Left forelimb (tissue), 1 donor: ENCODE measurements at places on chromosomes 3 and 15.

DNA sequence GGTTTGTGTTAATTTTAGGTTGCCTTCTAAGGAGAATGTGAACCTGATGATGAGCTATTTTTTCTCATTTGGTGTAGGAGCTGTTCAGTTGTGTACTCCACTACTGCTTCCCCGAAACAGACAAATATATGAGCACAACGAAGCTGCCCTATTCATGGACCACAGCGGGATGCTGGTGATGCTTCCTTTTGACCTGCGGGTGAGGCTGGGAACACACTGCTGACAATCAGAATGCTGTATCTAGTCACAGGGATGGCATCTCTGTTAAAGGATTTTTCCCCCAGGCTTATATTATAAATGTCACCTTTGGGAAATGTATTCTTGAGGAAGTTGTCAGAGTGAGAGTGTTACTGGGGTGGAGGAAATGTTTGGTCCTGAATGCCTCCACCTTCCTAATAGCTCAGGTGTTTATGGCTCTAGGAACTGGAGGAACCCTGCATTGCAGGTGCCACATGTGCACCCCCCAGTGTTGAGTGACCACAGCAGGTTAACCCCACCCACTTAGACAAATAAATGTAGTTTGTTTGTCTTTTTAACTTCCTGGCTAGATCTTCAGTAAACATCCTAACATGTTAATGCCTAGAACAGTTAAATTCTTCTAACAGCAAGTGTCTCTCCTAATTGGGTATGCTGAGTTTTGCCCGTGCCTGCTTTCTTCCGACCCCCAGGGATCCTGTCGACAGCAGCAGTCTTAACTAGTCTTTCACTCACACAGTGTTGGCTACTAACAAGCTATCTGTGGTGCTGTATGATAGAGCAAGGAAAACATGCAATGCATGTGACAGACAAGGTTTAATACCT, 35.7 kb downstream of the SRP14 start:
- no peak for DNase-seq

DNA sequence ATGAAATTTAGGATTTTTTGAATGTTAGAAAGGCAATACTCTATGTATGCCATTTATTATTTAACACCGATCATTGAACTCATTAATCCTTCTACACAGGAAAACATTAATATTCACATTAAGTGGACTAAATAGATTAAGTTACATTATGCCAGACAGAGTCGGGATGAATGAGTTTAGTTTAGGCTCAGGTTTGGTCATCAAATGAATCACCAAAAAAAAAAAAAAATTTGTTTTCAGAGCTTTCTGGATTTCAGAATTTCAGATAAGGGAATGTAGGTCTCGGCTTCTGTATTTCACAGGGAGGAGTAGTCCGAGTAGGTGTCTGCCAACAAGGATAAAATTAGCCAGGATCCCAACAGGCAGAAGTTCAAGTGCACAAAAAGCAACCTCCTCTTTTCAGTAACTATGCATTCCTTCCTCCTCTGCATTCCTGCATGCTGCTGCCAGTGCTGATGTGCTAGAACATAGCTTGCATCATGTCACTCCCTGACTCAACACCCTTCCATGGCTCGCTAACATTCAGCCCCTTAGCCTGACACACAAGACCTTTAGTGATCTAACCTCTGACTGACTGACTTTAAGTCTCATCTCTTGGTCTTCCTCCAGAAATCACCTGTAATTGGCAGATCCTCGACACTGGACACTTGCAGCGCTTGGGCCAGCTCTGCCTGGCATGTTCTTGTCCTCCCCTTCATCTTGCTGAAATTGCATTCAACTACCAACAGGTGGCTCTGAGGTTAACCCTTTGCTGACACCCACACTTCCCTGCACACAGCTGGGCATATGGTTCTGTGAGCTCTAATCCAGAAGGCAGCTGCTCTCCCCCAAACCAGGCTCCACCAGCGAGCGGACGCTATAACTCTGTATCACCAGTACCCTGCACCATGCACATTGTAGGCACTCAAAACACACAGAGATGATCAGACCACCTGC, 145.4 kb upstream of the PROK2 start:
- no peak for DNase-seq

GRCh38 chr15:48250640-48251076, 44.6 kb downstream of the SLC12A1 start:
- DNase-seq: peak; percentile 71

- DNase-seq: no peak
These were observed 166.5 kb upstream of the THRB start for GRCh38 chr3:24661175-24661584.

- no peak for DNase-seq
These were observed 76.0 kb upstream of the SLC25A26 start for GRCh38 chr3:66144568-66145407.

DNA sequence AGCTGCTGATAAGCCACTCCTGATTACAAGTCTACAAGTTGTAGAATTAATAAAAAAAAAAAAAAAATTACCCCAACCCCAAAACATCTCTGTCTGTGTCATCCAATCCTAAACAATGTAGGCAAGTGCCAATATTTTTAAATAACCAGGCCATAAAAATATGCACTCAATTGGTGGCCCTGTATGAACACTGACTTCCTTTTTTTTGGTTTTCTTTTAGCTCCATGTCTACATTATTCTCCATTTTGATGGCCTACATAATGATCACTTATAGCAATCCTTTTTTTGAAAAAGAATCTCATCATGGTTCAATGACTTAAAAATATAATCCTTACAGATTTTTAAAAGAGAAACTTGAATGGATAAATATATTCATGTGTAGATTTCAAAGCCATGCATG, 72.1 kb downstream of the FOXP1 start:
- no peak for DNase-seq

DNA sequence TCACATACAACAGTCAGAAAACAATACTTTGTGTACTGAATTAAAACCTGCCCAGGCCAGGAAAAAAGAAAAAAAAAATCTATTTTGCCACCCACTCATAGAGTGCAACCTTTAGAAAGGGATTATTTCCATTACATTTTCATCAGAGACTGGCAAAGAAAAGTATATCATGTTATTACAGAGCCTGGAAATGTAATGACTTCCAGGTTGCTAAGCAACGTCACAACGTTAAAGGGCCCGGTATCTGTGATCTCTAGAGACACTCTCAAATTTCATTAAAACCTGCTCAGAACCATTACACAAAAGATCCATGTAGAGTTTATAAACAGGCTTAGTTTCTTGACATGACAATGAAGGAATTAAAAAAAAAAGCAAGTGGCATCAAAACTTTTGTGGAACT, 170.5 kb downstream of the CTNNB1 start:
- no peak for DNase-seq

DNA sequence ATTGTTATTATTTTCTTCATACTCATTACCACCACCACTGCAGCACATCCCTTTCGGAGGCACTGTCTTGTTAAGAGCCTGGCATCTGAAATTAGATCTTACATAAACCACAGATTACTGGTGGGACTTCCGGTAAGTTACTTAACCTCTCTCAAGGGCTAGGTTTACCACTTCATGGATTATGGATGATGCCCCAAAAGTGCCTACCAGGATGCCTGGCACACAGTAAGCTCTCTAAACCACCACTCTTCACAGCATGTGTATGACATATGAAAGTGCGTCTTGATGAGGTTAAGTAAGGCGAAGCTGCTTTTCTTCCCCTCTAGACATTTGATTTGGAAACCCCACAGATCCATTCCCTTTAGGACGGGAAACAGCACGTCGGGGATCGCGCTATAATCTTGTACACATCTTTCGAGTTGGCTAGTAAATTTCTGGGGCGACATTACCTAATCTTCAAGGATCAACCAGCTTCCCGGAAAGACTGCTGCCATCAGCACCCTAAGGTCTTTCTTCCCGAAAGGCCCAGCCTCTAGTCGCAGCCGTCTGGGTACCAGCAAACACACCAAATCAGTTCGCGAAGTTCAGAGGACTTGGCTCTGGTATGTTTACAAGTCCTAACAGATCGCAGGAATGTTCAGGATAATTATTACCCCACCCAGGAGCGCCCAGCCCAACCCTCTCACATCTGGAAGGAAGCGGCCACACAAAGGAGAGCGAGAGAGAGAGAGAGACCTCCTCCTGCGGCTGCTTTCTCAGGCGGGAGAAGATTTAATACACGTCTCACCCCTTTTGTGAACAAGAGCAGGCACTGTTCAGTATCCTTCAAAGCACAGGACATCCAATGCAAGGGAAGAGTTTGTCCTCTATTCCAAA, 155.1 kb upstream of the FRMD4B start:
- DNase-seq: peak; percentile 68

GRCh38 chr3:147425388-147425850, 16.3 kb downstream of the ZIC1 start:
- DNase-seq: no peak

- peak; percentile 97 for DNase-seq
These were observed at the start of the genes CYB561D2 and NPRL2 for GRCh38 chr3:50350527-50351322. CYB561D2 (plus strand) TSS chr3:50350862; CDS start chr3:50351434, 572 bp downstream. NPRL2 (minus strand) TSS chr3:50350775; CDS start chr3:50350652, 123 bp downstream.

GRCh38 chr3:14767245-14768051, 51.3 kb upstream of the FGD5 start:
- peak; percentile 33 for DNase-seq

GRCh38 chr3:11203961-11204360, 49.7 kb downstream of the HRH1 start:
- no peak for DNase-seq

DNA sequence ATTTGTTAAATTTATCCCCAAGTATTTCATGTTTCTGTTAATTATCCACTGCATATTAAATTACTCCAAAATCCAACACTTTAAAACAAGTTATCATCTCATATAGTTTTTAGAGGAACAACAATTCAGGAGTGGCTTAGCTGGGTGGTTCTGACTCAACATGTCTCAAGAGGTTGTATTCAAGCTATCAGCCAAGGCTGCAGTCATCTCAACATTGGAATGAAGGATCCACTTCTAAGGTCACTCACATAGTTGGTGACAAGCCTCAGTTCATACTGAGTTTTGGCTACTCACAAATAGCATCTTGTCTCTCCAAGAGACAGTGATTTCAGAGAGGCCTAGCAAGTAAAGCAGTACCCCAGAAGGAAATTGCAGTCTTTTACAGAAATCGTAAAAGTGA, 134.7 kb downstream of the NR2E3 start:
- DNase-seq: no peak

DNA sequence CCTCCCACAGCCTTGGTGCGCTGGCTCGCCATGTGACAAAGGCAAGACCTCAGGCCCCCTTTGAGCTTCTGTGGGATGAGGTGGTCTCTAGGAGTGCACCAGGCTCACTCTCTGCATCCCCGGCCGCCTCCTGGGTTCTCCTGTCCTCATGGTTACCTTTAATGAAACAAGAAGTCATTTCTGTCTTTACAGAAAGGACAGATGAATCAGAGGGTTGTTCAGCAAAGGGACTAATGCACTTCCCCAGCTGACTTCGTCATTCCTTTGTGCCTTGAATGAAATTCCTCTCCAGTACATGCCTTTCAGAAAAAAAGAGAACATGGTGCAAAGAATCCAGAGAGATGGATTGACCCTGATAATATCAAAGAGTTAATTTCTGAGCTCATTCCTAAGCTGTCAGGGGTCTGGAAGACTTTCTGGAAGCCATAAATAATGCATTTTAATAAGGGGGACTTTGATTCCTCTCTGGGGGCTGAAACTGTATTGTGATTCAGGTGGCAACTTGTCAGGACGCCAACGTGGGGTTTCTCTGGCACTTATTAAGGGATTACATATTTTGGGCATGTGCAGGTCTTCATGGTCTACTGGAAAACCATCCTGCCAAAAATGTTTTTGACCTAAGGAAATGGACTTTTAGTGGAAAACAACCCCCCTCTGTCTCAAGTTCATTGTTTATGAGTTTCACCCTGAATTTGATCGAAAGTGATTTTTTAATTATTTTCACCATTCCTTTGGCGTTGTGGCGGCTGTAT, 122.7 kb downstream of the FBLN2 start:
- no peak for DNase-seq

- no peak for DNase-seq
These were observed 136.8 kb downstream of the CHST2 start for GRCh38 chr3:143256416-143256815.

DNA sequence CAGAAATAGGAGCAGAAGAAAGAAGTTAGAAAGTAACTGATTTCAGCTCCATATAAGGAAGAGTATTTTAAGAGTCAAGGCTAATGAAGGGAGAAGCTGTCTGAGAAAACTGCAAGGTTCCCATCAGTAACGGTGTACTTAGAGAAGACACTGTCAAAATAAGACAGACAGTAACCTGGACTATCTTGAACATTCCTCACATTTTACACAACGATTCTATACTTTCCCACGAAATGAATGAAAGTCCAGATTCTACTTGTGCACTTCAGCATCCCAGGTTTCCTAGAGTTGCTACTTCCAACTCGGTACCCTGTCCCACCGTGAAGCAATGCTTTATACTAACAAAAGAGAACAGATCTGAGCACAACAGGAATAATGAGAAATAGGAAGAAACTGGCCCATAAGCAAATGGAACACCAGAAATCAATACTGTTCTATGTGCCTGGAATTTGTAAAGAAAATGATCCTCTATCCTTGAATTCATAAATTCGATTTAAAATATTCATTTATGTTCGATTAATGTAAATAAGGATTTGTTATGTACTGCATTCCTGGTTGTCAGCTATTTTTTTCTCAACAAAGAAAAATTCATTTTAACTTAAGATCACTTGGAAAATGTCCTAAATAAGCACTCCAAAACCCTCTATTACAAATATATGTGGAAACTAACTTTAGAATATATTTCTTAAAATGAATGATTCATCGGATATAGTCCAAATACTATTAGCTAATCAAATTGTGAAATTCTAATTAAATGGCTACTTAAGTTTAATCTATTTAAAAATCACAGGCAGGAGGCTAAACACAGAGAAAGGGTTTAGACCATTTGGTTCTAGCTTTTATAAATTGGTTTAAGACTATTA, 1.5 kb downstream of the C3orf70 start:
- DNase-seq: no peak

GRCh38 chr3:39671116-39671515, 138.3 kb upstream of the MYRIP start:
- DNase-seq: no peak

DNA sequence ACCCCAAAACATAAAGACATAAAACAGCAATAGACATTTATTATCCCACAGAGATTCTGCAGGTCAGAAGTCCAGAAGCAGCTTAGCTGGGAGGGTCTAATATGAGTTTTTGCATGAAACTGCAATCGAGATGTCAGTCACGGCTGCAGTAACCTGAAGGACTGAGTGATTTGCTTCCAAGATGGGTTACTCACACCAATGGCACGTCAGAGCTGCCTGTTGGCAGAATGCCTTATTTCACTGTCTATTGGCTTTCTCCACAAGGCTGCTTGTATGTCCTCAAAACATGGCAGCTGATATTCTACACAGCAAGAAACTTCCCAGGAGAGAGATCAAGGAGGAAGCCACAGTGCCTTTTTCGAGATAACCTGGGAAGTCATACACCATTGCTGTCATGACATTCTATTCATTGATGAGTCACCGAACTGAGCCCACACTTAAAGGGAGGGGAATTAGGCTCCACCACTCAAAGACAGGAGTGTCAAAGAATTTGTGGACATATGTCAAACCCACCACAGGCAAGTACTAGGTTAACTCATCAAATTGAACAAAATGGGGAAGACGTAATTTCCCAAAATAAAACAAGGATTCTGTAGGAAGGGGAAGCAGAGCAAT, 122.2 kb downstream of the SYNPR start:
- DNase-seq: no peak

- no peak for DNase-seq
These were observed 508.6 kb downstream of the FHIT start for GRCh38 chr3:60742606-60743145.
